Left lobe of liver (tissue), 2 donors: ENCODE measurements at places on chromosomes 13 and 19.

DNA sequence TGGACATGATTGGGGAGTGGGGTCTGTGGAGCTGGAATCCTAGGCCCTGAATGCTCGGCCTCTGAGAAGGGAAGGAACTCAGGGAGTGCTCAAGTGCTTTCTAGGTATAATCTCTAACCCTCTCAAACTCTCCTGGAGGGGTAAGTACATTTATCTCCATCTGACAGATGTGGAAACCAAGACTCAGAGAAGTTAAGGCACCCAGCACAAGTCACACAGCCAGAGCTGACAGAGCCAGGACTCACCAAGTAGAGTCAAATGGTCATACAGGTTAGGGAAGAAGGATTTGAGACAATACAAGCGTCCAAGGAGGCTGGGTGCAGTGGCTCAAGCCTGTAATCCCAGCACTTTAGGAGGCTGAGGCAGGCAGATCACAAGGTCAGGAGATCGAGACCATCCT lies 12.9 kb upstream of the LYPD3 start:
- no peak for DNase-seq

GRCh38 chr13:42567906-42568305 lies 6.0 kb upstream of the TNFSF11 start:
- DNase-seq, result no peak

DNA sequence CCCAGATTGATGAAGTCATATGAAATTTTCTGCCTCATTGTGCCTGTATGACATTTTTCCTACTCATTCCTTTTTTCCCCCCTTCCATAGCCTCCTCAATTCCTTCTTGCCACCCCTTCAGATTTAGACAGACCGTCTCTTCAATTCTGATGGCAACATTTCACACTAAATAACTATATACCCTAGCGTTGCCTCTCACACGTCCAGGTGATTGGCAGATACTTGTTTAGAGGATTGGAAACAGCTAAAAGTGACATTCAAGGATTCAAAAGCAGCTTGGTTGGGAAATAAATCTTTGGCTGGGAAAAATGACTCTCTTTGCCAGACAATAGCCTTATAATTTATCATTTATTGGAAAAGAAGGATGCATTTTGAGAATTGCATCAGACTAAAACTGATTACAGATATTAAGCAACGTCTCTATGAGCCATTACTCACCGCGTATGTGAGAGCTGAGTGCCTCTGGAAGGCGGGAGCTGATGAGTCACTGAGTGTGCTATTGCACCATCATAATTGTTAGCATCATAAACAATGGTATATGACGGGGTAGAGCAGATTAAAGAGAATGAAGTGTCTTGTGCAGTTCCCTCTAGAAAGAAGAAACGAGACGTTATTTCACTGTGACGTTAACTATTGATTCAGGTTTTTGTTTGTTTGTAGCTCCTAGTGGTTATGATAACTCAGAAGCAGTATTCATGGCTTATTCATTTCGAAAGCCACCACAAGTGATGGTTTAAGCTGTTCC lies 61.1 kb upstream of the FAM216B start:
- DNase-seq, result no peak

GRCh38 chr13:38897521-38897920 lies 93.1 kb downstream of the STOML3 start:
- no peak for DNase-seq

- DNase-seq, result peak; percentile 64
Measured at GRCh38 chr19:13053761-13054625, 48.7 kb downstream of the LYL1 start.
